Esophagus mucosa (tissue), 1 donor: ENCODE measurements at places on chromosomes 16 and 17. TPM values are rescaled to one million over a fixed set of nuclear protein-coding genes. Genes with fewer than 3 reads are reported as not detected.

DNA sequence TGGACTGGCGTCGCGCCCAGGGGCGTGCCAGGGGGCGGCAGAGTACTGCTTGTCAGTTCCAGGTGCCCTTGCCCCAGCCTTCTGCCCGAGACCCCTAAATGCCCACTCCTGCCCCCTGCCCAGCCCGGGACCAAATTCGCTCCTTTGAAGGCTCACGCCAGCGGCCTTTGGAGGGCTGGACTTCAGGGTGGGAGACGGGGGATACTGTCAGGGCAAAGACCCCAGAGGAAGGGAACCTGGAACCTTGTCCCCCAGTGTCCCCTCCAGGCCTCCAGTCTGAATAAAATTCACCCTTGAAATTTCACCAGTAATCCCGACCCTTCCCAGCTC is 737 bp downstream of the OTOP3 start:
- peak; percentile 54 for ATAC-seq

ABI3 gene
- total RNA-seq = 2.7 TPM

DNA sequence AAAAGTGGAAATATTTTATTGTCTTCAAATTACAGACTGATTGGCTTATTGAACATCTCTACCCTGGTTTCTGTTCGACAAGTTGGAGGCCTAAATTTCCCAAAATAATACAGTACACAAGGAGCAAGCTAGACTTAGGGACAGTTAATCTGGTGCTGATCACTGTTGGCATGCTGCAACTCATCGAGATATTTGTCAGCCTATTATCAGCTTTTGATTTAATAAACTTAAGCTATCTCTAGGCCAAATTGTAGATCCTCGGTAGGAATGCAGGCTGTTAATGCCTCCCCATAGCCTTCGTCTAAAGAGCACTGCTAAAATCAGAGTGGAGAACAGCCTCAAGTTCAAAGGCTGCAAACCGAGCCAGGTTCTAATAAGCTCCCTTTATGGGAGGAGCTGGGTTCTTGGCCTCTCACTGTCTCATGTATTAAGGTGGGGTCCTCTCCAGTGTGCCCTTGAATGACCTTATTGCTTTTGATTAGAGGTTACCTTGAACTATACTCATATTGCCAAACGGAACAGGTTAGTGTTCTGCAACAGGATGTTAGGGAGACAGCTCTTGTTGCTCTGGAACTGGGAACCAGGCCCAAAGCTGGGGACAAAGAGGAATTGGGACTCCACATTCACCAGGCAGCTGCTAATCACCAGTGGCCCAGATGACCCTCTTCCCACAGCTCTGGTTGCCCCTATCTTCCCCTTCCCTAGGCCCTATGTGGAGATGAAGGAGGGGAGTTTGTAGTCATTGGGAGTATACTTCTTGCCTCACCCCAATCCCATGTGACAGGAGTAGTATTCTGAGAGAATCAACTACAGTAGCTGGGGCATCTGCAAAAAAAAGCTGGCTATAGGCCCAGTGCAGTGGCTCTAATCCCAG is 69.5 kb upstream of the NOL11 start:
- ATAC-seq = peak; percentile 10

PLLP gene
- total RNA-seq = 9.3 TPM

DNA sequence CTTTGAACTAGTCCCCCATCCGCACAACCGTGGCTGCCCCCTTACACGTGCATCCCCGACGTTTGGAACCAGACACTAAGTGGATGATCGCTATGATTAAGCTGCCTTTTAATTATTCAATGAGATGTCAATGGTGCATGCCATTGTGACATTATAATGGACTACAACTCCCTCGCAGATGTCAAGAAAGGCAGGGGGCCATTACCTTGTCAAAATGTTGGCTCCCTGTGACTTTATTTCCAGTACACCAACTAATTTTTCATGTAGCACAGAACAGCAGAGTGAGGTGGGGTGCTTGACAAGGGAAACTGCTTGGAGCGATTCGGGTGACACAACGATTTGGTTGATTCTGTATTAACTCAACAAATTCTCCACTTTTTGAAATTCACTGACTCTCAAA is 26.5 kb downstream of the ASIC2 start:
- no peak for ATAC-seq

DNA sequence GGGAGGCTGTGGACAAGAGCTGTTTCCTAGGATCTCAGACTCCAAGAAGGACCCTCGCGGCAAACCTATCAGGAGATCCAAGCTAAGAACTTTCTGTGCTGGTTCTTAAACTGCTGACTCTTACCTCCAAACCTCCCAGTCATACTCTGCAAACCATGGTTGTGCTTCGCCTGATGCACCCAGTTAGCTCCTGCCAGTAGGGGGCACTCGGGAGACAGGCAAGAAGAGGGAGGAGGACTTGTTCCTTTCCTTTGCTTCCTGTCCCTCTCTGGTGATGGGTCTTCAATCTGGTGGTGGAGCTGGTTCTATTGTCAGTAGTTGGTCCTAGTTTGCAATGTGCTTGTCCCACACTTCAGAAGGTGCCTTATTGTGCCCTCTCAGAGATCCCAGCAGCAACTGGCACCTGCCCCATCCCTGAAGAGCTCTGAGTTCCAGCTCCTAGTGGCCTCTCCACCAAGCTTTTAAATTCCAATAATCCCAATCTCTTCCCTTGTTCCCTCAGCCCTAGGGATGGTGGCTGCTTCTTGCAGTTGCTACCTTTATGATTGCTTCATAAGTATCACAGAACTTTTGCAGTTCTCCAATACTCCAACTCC is 113.5 kb upstream of the RPL38 start:
- peak; percentile 65 for ATAC-seq

DNA sequence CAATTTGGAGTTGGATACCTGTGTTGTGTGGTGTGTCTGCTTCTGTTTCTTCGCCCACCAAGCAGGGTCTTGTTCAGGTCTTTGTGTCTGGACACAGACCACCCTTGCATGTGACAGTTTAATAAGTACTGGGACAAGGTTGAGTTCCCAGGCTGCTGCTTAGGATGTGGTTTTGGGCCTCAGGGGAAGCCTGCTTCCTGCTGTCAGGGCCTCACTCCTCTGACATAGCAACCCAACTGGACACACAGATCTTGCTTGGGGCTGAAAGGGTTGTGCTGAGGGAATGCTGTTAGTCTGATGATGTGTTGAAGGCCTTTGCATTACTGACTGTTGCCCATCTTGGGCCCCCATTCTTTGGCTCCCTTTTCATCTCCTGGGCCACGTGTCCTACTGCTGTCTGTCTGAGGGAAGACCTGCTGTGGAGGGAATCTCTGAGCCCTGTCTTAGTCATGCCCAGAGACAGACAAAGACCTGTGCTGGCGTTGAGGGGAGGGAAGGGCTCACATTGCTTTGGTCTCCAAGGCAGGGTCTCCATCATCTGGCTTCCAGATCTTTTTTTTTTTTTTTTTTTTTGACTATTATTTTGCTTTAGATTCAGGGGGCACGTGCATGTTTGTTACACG is 4.7 kb upstream of the TGFB1I1 start:
- no peak for ATAC-seq

DNA sequence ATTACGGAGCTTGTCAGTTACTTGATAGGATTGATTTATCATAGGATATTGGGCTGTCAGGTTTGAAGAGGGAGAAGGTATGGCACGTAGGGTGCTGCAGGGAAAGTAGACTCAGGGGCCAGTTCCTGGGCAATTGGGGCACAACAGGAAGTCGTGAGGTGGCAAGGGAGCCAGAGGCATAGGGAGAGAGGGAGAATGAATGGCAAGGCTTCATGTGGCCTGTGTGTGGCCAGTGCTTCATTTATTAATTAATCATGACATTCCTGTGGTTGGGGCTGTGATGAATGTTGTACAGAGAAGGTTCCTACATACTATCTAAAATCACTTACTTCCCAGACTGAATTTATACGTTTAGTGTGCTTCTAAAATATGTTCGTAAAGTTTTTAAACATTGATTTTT is 19.3 kb downstream of the MFSD11 start:
- ATAC-seq = no peak

- peak; percentile 35 for ATAC-seq
Measured at GRCh38 chr17:16215965-16216316, 607 bp upstream of the NCOR1 start.

DNA sequence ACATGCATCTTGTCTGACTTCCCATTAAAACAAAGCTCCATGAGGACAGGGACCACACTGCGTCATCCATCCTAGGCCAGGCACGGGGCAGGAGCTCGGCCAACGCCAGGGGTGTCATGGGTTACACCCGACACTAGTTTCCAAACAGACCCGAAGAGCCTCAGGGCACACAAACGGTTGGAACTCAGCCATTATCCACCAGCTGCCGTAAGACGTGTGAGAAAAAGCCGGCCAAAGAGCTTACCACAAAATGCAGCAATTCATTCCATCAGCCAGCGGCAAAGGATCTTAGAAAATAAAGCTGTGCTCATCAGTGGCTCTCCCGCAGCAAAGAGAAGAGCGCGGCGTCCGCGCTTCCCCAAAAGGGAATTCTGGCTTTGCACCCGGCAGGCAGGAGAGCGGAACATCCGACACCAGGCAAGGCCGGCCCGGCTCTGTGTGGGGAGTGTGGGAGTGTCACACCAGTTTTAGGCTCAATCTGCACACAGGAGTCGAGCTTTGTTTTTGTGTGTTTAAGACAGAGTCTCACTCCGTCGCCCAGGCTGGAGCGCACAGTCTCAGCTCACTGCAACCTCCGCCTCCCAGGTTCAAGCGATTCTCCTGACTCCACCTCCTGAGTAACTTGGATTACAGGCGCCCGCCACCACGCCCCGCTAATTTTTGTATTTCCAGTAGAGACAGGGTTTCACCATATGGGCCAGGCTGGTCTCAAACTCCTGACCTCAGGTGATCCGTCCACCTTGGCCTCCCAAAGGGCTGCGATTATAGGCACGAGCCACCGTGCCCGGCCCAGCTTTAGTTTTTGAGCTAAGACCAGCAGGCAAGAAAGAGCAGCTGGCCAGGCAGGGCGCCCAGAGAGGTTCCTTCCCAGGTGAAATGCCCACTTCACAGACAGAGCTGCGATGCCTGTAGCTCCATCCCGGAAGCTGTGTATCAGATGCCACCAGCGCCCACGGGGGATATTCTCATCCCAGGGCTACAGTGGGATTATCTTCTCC is 1.5 kb downstream of the SLC38A8 start:
- ATAC-seq = no peak

RPS2 gene
- total RNA-seq = 3,204 TPM

- ATAC-seq = no peak
Measured at GRCh38 chr16:872436-873242, 72.1 kb upstream of the GNG13 start.

DNA sequence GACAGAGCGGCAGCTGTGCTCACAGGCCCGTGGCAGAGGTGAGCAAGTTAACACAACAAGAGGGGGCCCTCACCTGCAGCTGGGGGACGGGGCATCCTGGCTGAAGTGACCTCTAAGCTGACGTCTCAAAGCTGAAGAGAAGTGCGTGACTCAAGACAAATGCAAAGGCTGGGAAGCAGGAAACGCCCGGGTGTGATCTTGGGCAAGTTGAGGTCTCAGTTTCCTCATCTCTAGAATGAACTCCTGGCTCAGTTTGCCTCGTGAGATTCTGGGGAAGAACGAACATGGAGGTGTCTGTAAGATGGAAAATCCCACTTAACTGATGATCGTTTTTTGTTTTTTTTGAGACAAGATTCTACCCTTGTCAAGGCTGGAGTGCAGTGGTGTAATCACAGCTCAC is 40.1 kb upstream of the C1QL1 start:
- no peak for ATAC-seq

ZG16 gene
- not detected for total RNA-seq

DNA sequence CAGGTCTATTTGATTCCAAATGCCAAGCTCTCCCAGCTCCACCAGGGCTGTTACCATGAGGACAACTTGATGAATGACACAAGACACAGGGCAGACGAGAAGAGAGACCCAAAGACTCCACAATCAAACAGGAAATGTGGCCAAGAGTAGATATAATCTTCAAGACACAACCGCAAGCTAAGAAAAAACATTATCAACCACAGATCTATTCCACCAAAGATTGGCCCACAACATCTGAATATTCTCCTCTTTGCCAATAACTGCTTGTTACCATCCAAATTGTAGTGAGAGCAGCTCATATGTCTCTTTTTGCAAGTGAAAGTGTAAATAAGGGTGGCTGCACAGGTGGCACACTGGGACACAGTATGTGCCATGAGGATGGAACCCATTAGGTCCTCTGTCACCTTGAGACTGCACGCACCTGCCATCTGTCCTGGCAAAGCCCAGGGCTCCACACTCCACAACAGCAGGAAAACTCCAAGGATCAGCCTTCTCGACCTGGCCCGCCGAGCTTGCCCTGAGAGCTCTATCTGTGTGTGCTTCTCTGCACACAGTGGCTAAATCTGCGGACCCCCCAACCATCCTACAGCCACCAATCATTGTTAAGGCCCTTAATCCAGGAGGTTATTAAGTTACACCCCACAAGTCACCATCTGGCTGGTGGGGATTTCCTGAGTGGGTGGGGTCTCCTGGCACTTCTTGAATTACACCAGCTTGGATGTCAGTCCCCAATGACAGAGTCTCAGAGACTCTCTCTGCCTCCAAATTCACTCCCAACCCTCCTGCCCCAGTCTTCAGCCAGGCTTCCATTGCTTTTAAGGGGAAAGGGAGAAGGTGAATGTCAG is 50.5 kb downstream of the DYNLRB2 start:
- no peak for ATAC-seq

TBC1D26 gene
- not detected for total RNA-seq

KRT12 gene
- not detected for total RNA-seq

DNA sequence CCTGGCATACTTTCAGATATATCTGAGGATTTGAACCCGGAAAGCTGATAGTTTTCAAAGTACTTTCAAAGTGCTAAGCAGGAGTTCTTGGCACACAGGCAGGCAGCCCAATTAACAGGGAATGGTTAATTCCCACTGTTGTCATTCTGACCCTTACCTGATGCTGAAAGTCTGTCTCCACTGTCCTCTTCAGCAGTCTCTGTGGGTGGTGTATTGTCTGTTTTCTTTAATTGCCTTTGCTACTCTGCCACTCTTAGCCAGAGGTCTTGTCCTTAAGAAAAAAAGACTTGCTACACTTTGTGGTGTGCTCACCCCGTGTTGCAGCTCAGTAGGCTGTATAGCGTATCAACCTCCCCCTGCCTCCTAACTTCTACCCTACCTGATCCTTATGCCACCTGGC is 63.2 kb upstream of the SLC12A3 start:
- no peak for ATAC-seq

KCNJ18 gene
- not detected for total RNA-seq

CACNA1G gene
- 0.08 TPM for total RNA-seq

- no peak for ATAC-seq
Measured at GRCh38 chr16:48918520-48919258, 308.7 kb upstream of the N4BP1 start.

DNA sequence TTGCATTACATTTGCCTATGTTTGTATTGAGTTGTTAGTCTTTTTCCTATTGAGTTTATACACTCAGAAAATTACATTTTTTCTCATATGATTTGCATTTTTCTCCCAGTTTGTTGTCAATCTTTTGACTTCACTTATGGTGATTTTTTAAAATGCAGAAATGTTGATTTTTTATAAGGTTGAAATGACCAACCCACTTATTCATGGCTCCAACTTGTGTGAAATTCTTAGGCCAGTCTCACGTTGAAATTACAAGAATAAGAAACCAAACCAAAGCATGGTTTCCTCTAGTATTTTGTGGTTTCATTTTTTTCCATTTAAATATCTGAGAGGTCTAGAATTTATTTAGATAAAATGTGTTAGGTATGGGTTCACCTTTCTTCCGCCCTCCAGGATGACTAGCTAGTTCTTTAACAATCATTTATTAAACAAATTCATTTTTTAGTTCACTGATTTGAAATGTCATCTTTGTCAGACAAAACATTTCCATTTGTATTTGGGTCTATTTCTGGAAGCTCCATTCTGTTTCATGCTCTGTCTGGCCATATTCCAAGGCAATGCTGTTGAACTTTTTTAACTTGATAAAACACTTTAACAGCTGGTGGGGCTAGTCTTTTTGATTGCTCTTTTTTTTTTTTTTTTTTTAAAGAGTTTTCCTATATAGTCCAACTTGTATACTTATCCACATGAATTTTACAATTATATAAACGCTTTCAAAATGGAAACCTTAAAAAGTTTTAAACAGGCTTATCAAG is 40.0 kb downstream of the FAM20A start:
- no peak for ATAC-seq
